ENCODE measurements at places on chromosomes 12 and 14.

- no peak for DNase-seq
These were observed 85.9 kb downstream of the TTC8 start for GRCh38 chr14:88910386-88910785.

- no peak for DNase-seq
These were observed 263.9 kb downstream of the FBXL14 start for GRCh38 chr12:1330477-1330827.

DNA sequence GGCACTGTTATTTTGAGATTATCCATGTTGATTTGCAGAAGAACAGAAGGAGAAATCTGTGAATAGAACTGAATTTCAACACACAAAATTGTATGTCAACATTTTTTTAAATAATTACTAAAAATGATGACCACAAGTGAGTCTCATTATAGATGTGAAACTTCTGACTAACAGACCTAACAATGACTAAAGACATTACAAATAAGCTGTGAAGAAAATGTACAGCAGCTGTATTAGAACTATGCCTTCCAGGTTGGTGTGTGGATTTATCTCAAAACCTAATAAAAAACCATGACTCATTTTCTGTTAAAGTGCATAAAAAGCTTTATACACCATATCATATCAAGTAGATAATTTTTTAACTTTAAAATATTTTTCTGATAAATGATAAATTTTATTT is 22.5 kb upstream of the FOXG1 start:
- no peak for DNase-seq

DNA sequence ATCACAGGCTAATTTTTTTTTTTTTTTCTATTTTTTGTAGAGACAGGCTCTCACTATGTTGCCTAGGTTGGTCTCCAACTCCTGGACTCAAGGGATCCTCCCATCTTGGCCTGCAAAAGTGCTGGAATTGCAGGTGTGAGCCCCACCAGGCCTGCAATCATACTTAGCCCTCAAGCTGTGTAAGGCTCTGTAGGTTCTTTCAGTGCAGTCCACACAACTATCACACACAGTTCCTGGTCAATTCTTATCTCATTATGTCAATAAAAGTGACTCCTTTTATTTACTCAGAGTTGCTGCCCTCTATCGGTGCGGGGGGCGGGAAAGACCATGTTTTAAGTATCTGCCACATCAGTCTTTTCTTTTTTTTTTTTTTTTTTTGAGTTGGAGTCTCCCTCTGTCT is 29.0 kb downstream of the SLC2A3 start:
- no peak for DNase-seq

GRCh38 chr12:76422154-76422542 is 73.9 kb upstream of the BBS10 start:
- no peak for DNase-seq
